ENCODE measurements at places on chromosomes 13 and 19.

- DNase-seq: no peak
These were observed 95.3 kb upstream of the GPR12 start for GRCh38 chr13:26855921-26856320.

GRCh38 chr13:49533011-49533410 is 37.3 kb downstream of the PHF11 start:
- no peak for DNase-seq

DNA sequence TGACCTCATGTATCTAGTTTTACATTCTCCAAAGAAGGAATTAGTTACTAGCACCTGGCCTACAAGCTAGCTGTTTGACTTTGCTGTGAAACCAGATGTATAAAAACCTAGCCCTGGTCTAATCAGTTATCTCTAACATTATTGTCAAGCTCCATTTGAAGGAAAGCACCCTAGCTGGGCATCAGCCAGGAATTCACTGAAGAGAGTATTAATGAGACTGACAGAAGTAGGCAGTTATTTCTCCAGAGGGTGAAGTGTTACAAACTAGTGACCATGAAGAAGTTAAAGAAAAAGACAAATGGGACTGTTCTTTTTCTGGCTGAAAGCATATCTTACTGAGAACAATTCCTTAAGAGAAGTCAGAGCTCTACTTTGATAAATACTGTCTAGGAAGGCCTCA is 2529.3 kb upstream of the PCDH20 start:
- no peak for DNase-seq

- no peak for DNase-seq
These were observed 226.3 kb downstream of the SLC7A1 start for GRCh38 chr13:29369060-29369743.

DNA sequence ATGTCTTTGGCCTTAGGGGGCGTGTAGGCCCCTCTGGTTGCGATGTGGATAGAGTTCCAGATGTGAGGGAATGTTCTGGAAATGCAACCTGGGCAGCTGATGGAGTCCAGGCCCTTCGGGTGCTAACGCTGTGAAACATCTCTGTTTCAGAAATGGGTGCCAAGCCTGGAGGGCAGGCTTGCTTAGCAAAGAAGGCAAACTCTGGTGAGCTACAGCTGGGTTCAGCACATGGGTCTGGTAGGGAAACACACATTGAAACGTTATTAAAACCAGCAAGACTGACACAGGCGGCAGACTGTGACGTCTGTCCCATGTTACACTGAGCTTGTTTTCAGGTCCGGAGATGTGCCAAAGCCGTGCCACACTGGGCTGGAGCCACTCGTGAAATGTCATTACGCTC is 8.6 kb upstream of the CDC16 start:
- DNase-seq: no peak

GRCh38 chr13:33349288-33349985 is 63.9 kb upstream of the STARD13 start:
- no peak for DNase-seq

- DNase-seq: no peak
These were observed 607.3 kb downstream of the UQCRFS1 start for GRCh38 chr19:28605501-28606268.

DNA sequence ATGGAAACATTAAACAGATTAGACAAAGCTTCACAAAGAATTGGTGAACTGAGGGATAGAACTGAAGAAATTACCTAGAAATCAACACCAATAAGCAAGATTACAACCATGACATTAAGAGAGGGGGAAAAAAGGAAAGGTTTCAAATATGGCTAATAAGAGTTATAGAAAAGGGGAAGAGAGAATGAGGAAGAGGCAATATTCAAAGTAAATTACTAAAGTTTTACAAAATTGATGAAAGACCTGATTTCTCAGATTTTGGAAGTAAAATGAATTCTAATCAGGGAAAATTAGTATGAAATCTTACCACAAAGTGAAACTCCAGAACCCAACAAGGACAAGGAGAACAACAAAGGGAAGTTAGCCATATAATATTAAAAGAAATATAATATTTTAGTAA is 187.4 kb downstream of the NBEA start:
- DNase-seq: no peak

DNA sequence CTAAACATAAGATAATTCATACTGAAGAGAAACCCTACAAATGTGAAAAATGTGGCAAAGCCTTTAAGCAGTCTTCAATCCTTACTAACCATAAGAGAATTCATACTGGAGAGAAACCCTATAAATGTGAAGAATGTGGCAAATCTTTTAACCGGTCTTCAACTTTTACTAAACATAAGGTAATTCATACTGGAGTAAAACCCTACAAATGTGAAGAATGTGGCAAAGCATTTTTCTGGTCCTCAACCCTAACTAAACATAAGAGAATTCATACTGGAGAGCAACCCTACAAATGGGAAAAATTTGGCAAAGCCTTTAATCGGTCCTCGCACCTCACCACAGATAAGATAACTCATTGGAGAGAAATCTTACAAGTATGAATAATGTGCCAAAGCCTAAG is 40.6 kb downstream of the ZNF254 start:
- DNase-seq: no peak

GRCh38 chr13:52926971-52927370 is 78.5 kb upstream of the PCDH8 start:
- no peak for DNase-seq

DNA sequence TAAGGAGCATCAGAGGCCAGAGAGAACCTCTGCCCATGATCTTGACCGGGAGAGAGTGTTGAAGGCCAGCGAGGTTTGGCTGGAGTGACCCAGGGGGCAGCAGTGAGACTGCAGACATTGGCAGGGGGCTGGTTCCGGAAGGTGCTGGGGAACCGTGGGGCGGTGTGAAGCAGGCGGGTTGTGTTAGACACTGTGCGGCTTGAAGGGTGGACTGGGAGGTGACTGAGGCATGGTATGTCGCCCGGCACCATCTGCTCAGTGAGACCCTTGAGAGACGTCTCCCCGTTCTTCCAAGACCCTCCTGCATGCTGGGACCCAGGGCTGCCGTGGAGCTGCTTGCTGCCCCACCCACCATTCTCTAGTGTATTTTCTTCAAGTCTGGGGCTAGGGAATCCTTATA is 24.6 kb downstream of the CARM1 start:
- DNase-seq: no peak

GRCh38 chr13:59495936-59496512 is 667.7 kb downstream of the DIAPH3 start:
- DNase-seq: no peak

- no peak for DNase-seq
These were observed 6.6 kb downstream of the SSBP4 start for GRCh38 chr19:18425515-18426415.

GRCh38 chr19:29539670-29540069 is 13.9 kb downstream of the VSTM2B start:
- no peak for DNase-seq

DNA sequence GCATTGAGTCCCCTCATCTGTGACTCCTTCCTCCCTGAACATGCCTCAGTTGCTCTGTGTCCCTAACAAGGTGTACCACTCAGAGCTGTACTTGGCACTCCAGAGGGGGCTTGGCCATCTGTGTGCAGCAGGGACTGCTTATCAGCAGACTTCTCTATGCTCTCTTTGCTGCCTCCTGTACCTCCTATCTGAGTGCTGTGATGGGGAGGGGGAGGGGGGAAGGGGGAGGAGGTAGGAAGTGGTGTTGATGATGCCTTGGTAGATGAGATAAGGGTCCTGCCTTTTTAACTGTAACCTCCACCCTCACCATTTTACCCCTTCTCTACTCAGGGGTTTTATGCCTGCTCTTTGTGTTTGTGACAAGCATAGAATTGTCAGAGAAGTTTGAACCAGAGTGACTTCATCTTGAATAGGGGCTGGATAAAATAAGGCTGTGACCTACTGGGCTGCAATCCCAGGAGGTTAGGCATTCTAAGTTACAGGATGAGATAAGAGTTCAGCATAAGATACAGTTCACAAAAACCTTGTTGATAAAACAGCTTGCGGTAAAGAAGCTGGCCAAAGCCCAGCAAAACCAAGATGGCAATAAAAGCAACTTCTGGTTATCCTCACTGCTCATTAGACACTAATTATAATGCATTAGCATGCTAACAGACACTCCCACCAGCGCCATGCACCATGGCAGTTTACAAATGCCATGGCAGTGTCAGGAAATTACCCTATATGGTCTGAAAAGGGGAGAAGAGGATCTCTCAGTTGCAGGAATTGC is 13.2 kb downstream of the PCDH8 start:
- DNase-seq: no peak

DNA sequence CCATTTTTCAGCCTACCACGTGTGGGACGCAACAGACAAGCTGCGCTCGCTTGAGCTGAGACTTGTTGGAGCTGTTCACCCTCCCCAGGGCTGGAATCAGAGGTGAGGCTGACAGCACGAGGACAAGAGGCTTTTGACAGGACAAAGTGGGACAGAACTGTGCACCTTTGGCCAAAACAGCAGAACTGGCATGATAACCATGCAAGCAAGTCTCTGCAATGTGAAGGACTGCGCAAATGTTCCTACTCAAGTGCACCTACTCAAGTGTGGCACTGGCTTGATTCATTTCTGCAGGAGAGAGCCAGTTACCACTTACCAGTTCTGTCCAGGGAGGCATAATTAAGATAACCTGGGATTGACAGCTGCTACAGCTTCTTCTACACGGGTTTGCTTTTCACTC is 62.2 kb upstream of the TM9SF2 start:
- no peak for DNase-seq

GRCh38 chr13:39565036-39565949 is 37.7 kb downstream of the LHFPL6 start:
- peak; percentile 83 for DNase-seq

GRCh38 chr13:110431425-110432294 is 124.6 kb downstream of the COL4A2 start:
- DNase-seq: no peak

DNA sequence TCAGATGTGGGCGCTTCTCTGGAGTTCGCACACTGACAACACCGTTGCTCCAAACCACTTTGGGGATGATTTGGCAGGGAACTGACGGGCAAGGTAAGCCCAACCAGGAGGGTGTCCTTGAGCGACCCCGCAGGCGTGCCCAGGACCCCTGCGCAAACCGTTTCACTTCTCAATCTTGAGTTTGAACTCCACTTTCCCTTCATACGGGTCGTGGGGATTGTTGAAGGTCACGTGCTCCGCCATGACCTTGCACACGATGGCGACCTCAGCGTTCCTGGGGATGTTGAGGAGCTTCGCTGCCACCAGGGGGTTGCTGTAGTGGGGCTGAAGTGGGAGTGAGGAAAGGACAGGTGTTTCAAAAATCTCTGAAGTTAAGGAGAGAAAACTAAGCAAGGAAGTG is 8.8 kb downstream of the ATP4B start:
- no peak for DNase-seq

DNA sequence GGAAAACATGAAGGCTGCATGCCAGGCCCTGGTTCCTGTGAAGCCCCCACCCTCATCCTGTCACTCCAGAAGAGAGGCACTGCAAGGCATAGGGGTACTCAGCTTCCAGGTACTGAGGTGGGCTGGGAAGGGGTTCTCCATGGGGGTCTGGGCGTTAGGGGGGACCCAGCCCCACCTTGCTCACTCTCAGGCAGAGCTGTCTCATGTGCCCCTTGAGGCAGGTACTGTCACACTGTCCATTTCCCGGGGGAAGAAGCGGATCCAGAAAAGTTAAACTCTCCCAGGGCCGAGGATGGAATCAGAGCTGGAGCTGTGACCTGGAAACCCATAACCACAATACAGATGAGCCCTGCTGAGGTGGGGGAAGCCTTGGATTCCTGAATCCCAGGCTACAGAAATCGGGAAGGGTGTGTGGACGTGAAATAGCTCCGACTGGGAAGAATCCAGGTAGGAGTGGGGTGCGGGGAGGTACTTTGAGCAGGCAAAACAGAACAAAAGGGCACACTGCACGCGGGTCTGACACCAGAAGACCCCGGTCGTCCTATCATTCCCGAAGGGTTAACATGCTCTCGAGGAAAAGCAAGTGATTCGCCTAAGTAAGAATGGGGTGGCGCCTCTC is 540 bp upstream of the USE1 start:
- DNase-seq: no peak

Data from AG04450 (cell line).